EL (cell line): ENCODE measurements at places on chromosomes 4 and X.

GRCh38 chr4:110041735-110042134, 129.1 kb downstream of the EGF start:
- no peak for DNase-seq

- DNase-seq = no peak
Observed at GRCh38 chr4:155692361-155692760, 25.7 kb downstream of the GUCY1A1 start.

DNA sequence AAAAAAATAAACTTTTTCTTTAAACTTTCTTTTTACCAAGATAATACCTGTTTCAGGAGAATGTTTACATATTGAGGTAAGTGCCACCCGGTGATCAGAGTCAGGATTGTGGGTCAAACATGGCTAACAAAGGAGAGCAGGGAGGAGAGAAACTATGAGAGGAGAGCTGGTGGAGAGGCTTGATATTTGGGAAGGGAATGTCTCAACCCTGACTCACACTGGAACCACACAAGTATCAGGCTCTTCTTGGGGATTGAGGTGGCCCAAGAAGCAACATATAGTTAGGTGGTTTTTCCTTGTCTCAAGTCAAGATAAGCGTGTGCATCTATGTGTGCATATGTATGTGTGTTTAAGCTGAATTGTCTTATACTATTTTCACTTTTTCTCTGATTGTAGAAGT, 6.7 kb downstream of the TCEAL1 start:
- no peak for DNase-seq

DNA sequence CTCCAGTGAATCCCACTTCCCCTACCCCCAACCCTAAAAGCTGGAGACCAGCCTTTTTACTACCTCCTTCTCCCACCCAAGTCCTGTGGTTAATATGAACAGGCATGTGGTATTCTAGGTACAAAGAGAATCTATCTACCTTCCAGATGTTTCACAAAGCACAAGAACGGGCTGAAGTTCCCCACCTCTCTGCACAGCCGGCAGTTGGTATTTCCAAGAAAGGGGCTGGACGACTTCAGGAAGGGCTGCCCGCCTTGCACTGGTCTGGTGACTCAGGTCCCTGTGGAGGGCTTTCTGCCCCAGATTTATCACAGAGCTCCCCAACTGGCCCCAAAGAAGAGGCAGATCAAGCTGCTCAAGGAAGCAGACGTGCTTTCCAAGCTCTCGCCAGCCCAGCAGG, 4.5 kb downstream of the FAM47E start:
- DNase-seq = no peak
